NAMALWA (cell line): ENCODE measurements at places on chromosomes 1 and 21.

DNA sequence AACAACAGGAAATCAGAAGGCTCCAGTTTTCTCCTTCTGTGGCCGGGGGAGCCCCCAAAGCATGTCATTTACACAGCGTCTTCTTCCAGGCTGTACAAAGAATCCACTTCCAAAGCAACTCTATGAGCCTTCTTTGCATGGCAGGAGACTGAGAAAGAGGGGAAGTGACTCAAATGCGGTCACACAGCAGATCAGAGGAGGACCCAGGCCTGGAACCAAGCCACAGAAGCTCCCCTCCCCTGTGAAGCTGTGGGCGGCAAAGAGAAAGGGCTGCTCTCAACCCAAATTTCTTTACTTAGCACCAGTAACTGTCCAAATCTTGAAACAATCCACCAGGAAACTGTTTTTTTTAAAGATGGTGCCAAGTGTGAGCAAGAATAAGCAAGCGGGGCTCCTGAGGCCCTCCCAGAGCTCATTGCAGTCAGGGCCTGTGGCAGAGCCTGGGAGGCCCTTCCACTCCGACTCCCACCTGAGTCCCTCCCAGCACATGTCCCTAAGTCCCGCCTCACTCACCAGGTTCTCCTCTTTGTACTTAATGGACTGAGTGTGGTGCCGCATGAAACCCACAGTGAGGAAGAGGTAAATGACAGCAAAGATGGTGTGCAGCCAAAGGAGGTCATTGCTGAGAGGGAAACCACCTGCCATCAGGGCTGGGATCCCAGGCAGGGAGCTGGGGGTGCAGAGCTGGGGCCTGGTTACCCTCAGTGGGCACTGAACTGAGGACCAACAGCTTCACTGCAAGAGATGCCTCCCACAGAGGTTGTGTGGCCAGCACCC lies 15.9 kb downstream of the TMEM63A start:
- DNase-seq: peak; percentile 29

DNA sequence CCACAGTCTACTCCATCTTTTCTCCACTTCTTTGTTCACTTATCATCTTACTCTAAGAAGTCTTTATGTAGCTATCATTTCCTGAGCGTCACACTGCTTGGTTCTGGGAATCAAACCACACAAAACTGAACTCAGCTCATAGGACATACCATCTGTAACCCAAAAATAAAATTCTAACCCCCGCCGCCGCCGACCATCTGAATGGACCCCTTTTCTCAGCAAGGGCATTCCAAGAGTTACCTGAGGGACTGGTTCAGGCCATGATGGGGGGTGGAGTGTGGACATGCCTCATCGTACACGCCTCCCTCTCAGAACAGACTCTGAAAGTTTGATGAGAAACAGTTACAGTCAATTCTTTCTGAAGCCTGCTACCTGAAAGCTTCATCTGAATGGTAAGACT lies 12.6 kb upstream of the CHI3L2 start:
- DNase-seq: peak; percentile 38

- DNase-seq: no peak
Observed at GRCh38 chr1:64975127-64975526, 8.8 kb upstream of the JAK1 start.

GRCh38 chr1:174398246-174398645 lies 49.5 kb upstream of the GPR52 start:
- no peak for DNase-seq

DNA sequence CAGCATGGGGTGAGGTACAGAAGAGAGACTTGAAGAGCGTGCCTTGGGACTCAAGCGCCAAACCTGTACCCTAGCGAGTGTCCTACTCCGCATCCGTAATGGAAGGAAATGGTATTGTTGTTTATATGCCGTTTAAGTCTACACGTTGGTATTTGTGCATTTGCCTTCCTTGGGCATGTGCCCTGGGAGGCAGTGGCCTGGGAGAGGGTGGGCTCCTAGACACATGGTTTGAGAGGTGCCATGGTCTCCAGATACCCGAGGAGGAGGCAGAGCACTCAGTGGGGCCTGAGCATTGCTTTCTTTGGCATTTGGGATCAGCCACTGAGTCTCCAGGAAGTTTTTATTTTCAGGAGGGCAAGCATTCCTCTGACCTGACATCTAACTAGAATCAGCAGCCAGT lies 6.5 kb downstream of the ZNF672 start:
- DNase-seq: no peak

DNA sequence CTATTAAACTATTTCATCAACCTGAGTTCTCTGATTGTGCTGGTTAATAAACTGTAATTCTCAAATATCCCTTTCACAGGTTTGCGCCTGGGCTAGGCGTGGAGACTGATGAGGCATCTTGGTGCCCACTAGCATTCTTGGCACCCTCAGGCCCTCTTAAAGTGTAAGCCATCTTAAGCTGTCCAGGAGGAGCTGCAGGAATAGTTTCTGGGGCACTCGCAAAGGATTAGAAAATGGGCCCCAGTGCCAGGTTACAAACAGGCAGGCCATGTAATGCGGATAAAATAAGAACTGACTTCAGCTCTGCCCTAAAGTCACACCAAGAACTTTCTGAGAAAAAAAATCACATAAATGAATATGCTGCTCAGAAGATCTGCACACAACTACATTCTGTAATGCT lies 1.1 kb downstream of the CASQ2 start:
- DNase-seq: no peak

- no peak for DNase-seq
Observed at GRCh38 chr1:232033285-232033684, 406.7 kb downstream of the DISC1 start.
